ENCODE measurements at places on chromosomes 5 and 9.

- DNase-seq = no peak
These were observed 154.2 kb downstream of the DOCK2 start for GRCh38 chr5:169791251-169791650.

- DNase-seq = no peak
These were observed 650.3 kb downstream of the SEMA5A start for GRCh38 chr5:8895599-8895998.

DNA sequence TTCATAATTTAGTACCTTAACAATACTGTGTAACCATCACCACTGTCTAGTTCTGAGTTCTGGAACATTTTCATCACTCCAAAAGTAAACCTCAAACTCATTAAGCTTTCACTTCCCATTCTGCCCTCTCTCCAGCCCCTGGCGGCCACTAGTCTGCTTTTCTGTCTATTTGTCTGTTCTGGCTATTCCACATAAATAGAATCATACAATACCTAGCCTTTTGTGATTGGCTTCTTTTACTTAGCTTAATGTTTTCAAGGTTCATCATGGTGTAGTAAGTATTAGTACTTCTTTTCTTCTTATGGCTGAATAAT lies 138.7 kb downstream of the RAPGEF6 start:
- no peak for DNase-seq

GRCh38 chr9:72753266-72753893 lies 199.5 kb downstream of the ALDH1A1 start:
- DNase-seq = no peak

GRCh38 chr5:73311291-73312110 lies 137.1 kb downstream of the FOXD1 start:
- no peak for DNase-seq

- no peak for DNase-seq
These were observed 85.9 kb downstream of the ACTBL2 start for GRCh38 chr5:57396701-57397100.

GRCh38 chr9:107588393-107588792 lies 98.8 kb upstream of the KLF4 start:
- DNase-seq = no peak

GRCh38 chr5:95843733-95844223 lies 21.3 kb upstream of the GLRX start:
- DNase-seq = no peak

- no peak for DNase-seq
These were observed 25.9 kb downstream of the CCT5 start for GRCh38 chr5:10275991-10276390.

- no peak for DNase-seq
These were observed 219.9 kb downstream of the CDK5RAP2 start for GRCh38 chr9:120360046-120360445.

DNA sequence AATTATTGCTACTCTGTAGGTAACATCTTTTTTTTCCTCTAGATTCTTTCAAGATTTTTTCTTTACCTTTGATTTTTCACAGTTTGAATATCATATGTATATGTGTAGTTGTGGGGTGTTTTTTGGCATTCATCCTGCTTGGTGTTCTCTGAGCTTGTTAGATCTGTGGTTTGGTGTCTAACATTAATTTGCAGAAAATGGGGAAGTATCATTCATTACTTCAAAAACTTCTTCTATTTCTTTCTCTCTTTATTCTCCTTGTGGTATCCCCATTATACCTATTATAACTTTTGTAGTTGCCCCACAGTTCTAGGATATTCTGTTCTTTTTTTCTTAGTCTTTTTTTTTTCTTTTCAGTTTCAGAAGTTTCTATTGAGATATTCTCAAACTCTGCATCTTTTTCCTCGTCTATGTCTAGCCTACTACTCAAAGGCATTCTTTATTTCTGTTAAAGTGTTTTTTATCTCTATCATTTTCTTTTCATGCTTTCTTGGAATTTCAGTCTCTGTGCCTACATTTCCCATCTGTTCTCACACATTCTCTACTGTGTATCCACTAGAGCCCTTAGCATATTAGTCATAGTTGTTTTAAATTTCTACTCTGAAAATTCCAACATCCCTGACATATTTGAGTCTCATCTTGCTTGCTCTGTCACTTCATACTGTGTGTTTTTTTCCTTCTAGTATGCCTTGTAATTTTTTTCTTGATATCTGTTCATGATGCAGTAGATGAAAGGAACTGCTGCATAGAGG lies 60.1 kb upstream of the GNA14 start:
- no peak for DNase-seq

GRCh38 chr5:99368726-99369125 lies 439.9 kb upstream of the CHD1 start:
- DNase-seq = no peak

GRCh38 chr9:110626101-110626829 lies 42.3 kb upstream of the MUSK start:
- DNase-seq = no peak

GRCh38 chr5:56588636-56589480 lies 226.5 kb upstream of the MAP3K1 start:
- DNase-seq = no peak

GRCh38 chr9:34896112-34896511 lies 62.0 kb upstream of the PHF24 start:
- DNase-seq = no peak

- no peak for DNase-seq
These were observed 30.6 kb downstream of the OTULIN start for GRCh38 chr5:14695152-14695551.

GRCh38 chr9:118563677-118564076 lies 805.6 kb downstream of the BRINP1 start:
- no peak for DNase-seq

- DNase-seq = no peak
These were observed 11.1 kb downstream of the PCDH1 start for GRCh38 chr5:141867139-141867538.

DNA sequence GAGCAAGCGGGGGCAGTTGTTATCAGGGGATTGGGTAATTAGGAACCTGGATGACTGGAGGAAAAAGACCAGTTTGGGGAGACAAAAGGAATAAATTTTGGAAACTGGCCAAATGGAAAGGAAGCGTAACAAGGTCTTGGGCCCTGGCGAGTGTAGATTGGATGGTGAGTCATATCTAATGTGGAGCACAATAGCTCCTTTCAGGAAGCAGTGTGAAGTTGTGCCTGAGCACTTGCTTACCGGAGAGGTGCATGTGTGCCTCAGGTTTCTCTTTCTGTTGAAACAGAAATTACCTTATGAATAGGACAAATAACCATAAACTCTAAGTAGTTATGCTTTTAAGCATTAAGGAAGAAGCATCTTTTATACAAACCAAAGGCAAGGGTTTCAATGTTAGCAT lies 176.4 kb downstream of the KIF4B start:
- DNase-seq = no peak

- no peak for DNase-seq
These were observed 5.5 kb downstream of the KCNT1 start for GRCh38 chr9:135707252-135708138.

DNA sequence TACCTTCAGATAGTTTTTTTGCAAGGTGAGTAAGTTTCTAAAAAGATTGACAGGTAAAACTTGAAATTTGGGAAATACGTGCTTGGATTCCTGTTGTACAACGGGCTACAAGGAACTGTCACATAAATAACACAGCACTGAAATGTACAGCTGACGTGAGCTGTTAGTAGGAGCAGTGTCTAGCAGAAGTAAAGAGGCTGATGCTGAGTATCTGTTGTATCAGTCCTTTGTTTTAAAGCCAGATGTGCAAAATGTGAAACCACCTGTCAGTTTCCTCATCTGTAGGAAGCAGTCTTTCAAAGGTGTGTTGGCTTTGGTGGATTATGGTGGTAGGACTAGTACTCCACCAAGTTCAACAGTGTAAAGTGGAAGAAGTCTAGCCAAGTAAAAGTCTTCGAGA lies 122.3 kb downstream of the EFNA5 start:
- no peak for DNase-seq

GRCh38 chr5:159469496-159470372 lies 139.4 kb upstream of the IL12B start:
- DNase-seq = no peak

DNA sequence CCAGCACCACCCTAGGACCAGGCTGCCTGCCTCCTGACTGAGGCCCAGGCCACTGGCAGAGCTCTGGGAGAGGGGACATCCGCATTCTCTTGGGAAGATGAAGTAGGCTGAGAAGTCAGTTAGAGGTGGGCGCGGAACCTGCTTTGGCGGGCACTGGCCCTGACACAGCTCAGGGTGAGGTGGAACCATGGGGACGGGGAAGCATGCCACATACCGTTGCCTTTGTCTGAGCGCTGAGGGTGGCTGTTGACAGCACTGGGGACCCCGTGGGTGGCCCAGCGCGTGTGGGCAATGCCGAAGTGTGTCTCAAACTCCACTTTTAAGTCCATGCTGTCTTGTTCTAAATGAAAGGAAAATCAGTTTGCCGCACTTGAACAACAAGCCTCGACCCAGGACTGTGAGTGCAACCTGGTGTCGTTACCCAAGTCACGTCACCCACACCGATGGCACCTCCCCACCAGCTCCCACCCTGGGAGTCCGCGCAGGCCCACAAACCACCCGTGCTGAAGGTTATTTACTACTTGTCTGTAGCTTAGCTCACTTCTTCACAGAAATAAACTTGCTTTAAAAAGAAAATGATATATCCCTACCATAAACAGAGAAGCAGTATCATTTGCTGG lies 17.4 kb downstream of the GFPT2 start:
- no peak for DNase-seq

GRCh38 chr5:25995209-25995608 lies 1043.2 kb downstream of the CDH9 start:
- DNase-seq = no peak

DNA sequence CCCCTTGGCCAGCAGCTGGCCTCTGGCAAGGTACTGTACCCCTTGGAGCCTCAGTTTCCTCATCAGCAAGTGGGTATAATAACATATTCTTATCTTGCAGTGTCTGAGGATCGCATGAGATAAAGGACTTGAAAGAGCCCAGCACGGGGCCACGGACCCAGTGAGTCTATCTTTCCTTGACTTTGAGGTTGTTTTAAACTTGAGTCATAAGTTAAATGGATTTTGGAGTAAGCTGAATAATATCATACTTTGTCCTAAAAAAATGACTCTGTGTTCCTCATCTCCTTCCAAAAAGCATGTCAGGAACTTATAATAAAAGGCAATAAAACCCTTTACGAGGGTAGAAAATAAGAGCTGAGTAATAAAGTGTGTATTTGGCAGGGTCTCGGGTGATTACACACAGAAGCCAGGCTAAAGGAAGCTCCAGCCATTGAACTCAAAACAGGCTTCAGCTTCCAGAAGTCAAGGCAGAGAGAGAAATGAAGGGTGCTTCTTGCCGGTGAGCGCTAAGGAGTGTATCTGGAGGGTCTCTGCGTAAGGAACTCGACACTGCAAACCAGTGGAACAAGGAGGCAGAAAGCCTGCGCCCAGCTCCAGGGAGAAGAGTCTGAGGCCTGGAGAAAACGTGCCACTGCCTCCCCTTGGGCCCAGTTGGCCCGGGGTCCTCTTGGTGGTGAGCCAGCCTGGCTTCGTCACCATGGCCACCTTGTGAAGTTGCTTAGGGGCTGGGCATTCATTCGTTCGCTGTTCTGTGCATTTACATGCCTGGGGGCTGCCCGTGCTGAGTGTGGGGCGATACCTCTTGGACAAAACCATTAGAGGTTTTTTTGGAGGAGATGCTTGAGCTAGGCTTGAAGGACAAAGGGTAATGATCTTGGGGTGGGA lies 72.4 kb upstream of the PHYKPL start:
- no peak for DNase-seq

DNA sequence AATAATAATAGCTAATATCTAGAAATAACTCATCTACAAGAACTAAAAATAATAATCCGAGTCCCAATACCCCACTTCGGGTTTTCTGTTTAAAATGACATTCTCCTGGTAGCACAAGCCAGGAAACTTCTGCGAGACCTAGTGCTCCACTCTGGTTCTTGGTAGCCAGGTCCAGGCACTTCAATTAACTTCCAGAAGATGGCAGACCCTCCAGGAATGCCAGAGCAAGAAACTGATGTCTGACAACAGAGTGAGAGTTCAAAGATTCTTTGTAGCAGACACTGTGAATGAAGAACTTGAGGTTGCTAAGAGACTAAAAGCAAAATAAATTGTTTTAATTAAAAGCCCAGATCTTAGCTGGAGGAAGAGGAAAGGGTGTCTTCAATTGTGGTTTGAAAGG lies 1963.3 kb upstream of the CDH9 start:
- DNase-seq = no peak

DNA sequence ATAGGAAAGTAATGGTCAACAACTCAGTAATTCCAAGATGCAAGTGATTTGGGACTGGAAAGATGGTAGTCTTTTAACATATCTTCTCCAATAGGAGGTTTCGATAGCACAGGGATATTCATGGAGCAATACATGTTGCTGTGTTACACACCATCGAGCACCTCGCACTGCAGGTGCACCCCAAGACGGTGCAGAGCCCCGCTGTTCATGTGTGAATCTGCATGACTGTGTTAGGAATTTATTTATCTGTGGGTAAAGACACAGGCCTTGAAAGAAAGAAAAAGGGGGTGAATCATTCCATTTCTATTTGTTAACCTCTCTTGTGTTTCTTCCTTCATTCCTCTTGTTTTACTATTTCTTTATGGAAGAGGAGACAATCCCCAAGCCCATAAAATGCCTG lies 217.1 kb downstream of the EBF1 start:
- DNase-seq = no peak

- no peak for DNase-seq
These were observed 597.9 kb upstream of the TLE4 start for GRCh38 chr9:78973907-78974306.

- no peak for DNase-seq
These were observed 30.5 kb upstream of the DAB2IP start for GRCh38 chr9:121620777-121621449.

DNA sequence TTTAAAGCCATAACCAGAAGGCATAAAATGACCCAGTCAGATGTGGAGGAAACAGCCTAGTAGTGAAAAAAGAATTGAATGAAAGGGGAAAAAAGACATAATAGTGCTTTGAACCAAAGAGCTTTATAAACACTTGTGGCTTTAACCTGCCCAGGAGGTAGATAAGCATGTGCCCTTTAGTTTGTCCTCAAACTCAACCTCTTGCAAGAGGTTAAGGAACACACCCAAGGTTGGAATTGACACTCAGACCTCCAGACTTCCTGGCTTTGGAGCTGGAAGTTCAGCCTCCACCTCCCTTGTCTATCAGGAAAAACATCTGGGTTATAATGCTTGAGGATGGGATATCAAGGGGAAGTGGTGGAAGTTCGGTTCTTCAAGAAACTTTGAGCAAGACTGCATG lies 16.3 kb downstream of the NDUFA8 start:
- DNase-seq = no peak

DNA sequence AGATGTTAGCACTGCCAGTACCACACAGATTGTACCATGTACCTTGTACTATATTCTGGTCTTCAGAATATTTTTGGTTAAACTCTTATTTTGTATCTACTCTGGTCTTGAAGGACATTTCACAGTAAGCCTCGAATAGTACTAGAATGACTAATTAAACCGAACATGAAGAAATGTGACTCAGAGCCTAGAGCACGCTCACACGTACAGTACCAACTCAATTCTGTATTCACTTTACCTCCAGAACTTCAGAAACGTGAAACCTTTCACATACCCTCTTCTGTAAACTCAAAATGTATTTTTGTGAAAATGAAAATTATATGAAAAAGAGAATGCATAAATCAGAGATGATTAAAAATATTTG lies 112.8 kb downstream of the MVB12B start:
- no peak for DNase-seq

- no peak for DNase-seq
These were observed 47.1 kb downstream of the EHMT1 start for GRCh38 chr9:137665697-137666512.

GRCh38 chr5:81171769-81172168 lies 61.4 kb upstream of the CKMT2 start:
- no peak for DNase-seq

Data from cortex of kidney (tissue), 1 donor.